ENCODE measurements at places on chromosomes 3 and 15.

- DNase-seq, result no peak
These were observed 58.7 kb downstream of the FGD5 start for GRCh38 chr3:14877469-14877868.

DNA sequence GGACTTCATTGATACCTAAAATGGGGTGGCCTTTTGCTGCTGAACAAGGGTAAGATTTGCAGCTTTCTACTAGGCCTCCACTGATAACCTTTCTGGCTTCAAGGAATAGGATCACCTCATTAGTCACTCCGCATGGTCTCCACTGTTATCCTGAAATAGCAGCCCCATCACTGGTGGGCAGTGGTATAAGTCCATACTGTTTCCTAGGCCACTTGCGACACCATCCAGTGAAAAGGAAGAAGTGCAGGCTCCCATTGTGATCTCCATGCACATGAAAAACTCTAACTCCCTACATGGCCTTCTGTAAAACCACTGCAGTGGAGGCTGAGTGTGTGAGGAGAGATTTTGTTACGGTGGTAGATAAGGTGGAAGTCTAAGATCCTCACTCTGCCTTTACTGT lies 1455.9 kb downstream of the SI start:
- no peak for DNase-seq

GRCh38 chr3:53602866-53603265 lies 108.5 kb downstream of the CACNA1D start:
- DNase-seq, result no peak

- no peak for DNase-seq
These were observed 7.6 kb downstream of the TEX264 start for GRCh38 chr3:51678641-51679040.

GRCh38 chr3:15159501-15160136 lies 46.4 kb upstream of the CAPN7 start:
- DNase-seq, result no peak

DNA sequence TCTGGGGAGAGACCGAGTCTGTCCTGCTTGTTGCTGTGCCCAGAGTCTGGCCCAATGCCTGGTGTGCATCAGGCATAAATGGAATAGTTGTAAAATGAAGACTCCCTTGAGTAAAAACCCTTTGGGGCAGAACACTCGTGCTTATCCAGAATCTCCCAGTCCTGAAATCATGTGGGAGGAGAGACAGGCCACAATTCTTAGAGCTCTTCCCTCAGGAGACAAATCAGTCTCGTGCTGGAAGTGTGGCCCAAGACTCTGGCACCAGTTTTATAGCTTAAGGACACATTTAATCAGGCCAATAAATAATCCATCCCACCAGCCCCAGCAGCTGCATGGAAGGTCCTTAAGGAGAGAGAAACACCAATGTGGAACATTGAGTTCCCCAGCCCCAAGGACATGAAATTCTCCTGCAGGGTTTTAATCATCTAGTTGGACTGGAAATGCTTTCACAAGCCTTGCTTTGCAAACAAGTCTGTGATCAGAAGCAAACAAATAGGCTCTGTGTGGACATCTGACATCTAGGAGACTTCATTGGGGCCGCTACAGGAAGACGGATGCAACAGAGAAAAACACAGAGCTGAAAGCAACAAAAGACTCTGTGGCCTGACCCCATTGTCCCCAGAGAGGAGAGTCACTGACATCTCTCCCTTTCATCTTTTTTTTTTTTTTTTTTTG lies 70.4 kb downstream of the LSM3 start:
- DNase-seq, result no peak

DNA sequence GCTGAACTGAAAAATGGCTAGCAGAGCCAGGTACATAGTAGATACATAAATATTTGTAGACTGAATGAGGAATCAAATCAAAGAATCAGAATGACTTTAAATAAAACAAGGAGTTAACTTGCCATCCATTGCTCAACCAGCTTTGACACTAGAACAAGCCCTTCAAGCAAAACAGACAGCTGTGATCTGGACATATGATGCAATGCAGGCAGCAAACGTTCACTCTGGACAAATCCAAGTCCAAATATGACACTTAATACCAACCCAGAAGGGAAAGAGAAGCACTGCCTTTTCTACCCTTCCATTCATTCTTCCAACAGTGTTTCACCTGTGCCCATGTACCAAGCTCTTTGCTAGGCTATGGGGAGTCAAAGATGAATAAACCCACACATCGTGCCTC lies 4.5 kb downstream of the THRB start:
- DNase-seq, result no peak

GRCh38 chr3:73213896-73214295 lies 152.4 kb downstream of the EBLN2 start:
- DNase-seq, result no peak

DNA sequence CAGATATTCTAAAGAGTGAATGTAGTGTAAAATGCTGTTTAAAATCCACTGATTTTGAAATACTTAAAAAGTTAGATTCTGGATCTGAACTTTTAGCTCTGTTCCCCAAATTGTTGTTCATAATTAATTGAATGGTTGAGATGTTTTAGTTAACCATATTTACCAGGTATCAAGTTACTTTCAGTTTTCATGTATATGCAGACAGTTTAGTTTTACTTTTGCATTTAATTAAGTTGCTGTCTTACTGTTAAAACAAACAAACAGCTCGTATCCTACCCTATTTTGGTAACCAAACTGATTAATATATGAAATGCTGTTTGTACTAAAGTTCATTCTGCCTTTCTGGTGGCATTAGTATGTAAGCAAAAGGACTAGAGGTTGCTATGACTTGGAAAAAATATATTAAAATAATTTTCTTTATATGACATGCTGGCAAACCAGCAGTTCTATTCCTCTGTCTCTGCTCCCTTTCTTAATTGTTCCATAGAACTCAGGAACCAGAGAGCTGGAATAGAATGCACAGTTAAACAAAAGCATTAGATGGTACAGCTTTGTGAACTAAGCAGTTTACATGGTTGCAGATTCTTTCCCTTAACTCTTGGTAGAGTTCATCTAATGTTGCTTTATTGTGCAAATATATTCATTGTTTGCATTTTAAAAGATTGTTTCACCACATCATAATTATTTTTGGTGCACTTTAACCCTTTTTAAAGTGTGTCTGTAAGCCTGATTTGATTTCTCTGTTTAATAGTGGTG lies 39.5 kb upstream of the SCAANT1 start:
- DNase-seq, result no peak

GRCh38 chr3:45611209-45611608 lies 16.7 kb downstream of the LIMD1 start:
- no peak for DNase-seq

- DNase-seq, result no peak
These were observed 107.9 kb upstream of the DLG1 start for GRCh38 chr3:197406266-197406665.

DNA sequence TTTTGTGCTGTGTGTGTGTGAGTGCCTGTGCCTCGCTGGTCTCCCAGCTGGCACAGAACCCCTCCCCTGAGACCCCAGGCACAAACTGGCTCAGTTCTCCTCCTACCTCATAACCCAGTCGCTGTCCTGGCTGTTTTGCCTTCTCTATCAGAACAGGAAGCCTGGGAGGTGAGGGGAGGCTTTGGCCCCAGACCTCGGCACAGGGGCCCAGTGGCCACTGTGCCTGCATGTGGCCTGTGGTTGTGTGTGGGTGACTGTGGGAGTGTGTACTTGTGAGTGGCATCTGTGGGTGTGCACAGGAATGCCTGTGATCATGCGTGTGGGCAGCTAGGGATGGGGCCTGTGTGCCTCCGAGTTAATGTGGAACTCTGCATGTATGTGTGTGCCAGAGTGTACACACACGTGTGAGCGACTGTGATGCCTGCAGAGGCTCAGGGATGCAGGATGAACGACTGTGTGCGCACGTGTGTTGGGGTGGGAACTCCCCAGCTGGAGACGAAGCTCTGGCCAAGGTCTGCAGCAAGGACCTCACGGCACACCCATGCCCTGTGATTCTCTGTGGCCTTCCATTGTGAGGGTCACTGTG lies 32.3 kb downstream of the PSTPIP1 start:
- no peak for DNase-seq

DNA sequence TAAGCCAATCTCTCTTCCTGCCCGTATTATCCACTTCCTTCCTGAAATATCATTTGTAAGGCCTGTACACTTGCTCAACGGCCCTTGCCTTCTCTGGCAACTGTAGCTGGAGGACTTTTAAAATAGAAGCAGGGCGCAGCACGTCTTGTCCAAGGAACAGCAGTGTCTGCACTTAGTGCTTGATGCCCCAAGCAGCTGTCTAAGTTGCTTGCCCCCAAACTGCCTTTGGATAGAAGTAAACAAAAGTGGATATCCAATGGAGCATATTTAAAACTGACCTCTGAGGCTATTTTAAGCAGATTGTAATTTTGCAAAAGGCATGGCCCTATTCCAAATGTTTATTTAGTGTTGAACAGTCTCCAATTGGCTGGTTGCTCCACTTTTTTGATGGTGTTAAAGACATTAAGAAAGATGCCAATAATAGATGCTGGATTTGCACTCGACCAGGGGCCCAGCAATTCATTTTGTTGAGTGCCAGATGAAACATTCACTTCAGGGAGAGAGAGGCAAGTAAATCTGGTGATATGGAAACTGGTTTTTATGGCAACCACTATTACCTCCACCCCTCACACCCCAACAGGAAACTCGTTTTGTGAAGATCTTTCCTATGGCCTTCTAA lies 526.8 kb upstream of the TBL1XR1 start:
- no peak for DNase-seq

DNA sequence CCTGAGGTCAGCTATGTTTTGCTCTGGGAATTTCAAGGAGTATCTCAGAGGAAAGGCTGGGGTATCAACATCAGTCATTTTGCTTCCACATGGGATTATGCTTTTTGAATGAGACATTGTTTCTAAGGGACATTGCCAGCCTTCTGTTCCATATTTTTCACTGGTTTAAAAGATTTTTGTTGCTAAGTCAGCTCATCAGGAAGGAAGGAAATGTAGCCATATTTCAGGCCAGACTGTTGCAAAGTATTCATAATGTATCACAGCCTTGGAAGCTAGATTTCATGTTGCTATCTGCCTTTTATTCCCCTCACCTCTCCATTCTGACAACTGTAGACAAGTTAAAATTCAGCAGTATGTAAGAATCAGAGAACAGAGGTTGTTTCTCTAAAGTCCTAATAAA lies 61.0 kb upstream of the CHRM5 start:
- DNase-seq, result no peak

DNA sequence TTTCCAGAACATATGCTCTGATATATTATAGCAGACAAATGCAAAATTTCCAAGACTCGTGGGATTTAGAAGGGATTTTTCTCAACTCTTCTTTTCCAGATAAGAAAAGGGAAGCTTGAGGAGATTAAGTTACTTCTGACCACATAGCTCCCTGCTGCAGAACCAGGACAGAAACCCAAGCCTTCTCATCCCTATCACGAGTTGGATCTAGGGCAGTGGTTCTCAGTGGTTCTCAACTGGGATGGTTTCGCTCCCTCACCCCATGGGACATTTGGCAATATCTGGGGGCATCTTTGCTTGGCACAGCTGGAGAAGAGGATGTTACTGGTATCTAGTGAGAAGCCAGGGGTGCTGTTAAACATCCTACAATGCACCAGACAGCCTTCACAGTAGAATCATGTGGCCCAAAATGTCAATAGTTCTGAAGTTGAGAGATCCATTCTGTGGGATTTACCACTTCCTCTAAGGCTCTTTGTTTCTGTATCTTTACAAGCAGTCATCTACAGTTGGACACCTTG lies 64.2 kb downstream of the LIPC start:
- DNase-seq, result no peak

- DNase-seq, result no peak
These were observed 47.0 kb upstream of the LHFPL4 start for GRCh38 chr3:9600597-9600996.

- no peak for DNase-seq
These were observed 150.7 kb downstream of the OPA1 start for GRCh38 chr3:193743702-193744047.

GRCh38 chr3:4834403-4834866 lies 144.8 kb upstream of the BHLHE40 start:
- DNase-seq, result peak; percentile 52

- no peak for DNase-seq
These were observed 40.0 kb downstream of the TRH start for GRCh38 chr3:130014526-130014925.

GRCh38 chr15:73540161-73540560 lies 93.0 kb downstream of the NPTN start:
- no peak for DNase-seq

DNA sequence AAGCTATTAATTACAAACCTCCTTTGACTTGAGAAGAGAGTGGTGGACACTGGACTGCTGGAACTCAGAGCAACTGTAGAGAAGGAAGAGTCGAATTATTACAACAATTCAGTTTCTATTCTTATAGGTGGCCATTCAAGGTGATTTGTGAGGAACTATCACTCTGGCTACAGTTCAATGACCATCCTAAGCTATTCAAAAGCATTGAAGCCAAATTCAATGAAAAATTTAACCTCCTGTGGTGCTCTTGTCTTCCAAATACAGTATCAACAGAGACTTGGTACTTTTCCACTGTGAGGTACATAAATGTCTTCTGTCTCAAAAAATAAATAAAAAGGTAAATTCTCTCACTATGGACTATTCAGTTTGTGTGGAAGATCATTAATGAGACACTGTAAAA lies 513.3 kb upstream of the SEMA6D start:
- no peak for DNase-seq

DNA sequence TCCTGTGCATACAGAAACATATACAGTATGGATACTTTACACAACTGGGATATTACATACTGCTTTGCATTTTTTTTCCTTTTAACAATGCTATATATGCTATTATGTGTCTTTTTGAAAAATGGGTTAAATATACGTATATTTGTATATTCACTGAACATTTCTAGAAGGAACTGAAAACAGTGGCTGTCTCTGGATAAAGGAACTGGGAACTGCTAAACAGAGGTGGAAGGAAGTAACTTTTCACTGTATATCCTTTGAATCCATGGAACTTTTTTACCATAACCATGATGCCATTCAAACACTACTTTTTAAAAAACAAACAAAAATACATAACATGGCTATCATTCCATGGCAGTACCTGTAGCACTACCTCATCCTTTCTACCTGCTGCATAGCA lies 1.8 kb downstream of the MTFMT start:
- no peak for DNase-seq

All from stimulated activated CD8-positive, alpha-beta memory T cell treated with anti-CD3 and anti-CD28 coated beads, Interleukin-15, amount 100 ng/mL, for 1 hour (primary cell).